Inflammatory macrophage (primary cell): ENCODE measurements at places on chromosomes 12 and 14.

DNA sequence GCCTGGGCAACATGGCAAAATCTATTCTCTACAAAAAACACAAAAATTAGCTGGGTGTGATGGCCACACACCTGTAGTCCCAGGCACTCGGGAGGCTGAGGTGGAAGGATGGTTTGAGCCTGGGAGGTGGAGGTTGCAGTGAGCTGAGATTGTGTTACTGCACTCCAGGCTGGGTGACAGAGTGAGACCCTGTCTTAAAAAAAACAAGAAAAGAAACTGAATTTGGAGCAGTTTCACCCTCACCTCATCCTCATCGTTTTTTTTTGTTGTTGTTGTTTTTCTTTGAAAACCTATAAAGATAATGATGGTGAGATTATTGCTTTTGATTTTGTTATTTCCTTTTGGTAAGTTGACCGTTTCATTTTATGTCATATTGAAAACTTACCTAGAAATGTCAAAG lies 60.7 kb downstream of the SLC38A6 start:
- no peak for DNase-seq

GRCh38 chr12:4587108-4587507 lies 25.1 kb downstream of the DYRK4 start:
- no peak for DNase-seq

- DNase-seq: peak; percentile 58
These were observed 10.3 kb upstream of the LRRC23 start for GRCh38 chr12:6894321-6894720.

- DNase-seq: peak; percentile 66
These were observed 42.7 kb downstream of the CDC42BPB start for GRCh38 chr14:103014466-103015228.
